Calu3 (cell line): ENCODE measurements at places on chromosomes 12 and 14. TPM values are rescaled to one million over a fixed set of nuclear protein-coding genes. Genes with fewer than 3 reads are reported as not detected.

DNA sequence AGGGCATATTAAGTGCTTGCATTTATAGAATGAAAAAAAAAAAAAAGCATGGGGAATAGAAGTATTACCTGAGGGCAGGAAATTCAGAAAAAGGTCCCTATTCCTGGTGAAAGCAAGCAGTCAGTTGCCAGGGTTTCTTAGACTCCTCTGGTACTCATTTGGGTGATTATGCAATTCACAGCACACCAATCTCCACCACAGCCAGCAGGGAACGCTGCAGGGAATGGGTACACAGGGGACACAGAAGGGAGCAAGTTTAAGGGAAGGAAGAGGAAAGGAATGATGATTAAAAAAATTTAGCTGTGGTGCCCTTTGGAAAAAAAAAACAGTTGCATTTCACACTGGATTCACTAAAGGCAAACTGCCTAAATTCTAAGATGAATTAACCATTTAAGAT is 14.2 kb downstream of the BLTP3B start:
- no peaks in the 10 kb centered on the region for H3K36me3 ChIP-seq
- no peaks in the 10 kb centered on the region for H3K27me3 ChIP-seq
- no peak overlapping the region for H3K4me3 ChIP-seq
- H3K4me1 ChIP-seq = peaks cover 12% of the 10 kb centered on the region
- H3K27ac ChIP-seq = no peak overlapping the region

Gene SOX5
- not detected in 2 replicates for total RNA-seq

DNA sequence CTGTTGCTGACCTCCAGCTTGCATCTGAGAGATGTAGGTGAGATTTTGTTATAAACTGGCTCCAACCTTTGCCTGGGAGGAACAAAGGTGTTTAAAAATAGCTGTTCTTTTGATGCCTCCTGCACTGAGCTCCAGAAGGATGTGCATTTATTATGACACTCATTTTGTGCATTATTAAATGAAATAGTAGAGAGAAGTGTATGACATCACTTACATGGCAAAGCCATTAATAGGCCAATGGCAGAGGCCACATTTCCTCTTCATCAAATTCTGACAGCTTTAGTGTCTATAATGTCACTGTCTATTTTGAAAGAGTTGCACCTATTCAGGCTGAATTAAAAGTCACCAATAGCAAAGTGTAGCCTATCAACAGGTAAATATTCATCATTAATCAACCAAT is 564.6 kb downstream of the FLRT2 start:
- H3K4me3 ChIP-seq = no peak overlapping the region
- no peak for DNase-seq

DNA sequence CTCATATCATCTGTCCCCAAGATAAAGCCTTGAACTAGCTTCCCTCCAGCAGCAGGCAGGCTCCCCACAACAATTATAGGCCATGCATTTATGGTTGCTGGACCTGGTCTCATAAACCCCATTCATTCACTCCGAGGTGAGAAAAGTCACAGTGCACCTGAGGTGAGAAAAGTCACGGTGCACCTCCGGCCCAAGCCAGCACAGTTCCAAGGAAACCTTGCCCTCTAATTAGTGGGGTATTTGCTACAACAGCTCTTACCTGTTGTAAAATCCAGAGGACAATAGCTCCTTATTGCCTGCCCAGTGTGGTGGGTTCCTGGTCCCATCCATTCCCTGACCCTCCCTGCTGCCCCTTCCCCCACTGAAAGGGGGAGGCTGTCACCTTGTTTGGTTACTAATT is 65.6 kb downstream of the FBXL14 start:
- H3K36me3 ChIP-seq = no peaks in the 10 kb centered on the region
- peaks cover 89% of the 10 kb centered on the region for H3K27me3 ChIP-seq
- no peak for DNase-seq
- no peak overlapping the region for H3K4me3 ChIP-seq

GRCh38 chr14:63248211-63248610 is 44.0 kb downstream of the RHOJ start:
- no peaks in the 10 kb centered on the region for H3K4me1 ChIP-seq
- DNase-seq = no peak
- H3K36me3 ChIP-seq = no peaks in the 10 kb centered on the region
- no peak overlapping the region for H3K27ac ChIP-seq
- no peak overlapping the region for H3K4me3 ChIP-seq

- peaks cover 17% of the 10 kb centered on the region for H3K4me1 ChIP-seq
- no peaks in the 10 kb centered on the region for H3K27me3 ChIP-seq
- H3K27ac ChIP-seq = no peak overlapping the region
Observed at GRCh38 chr14:69318901-69319475, 59.0 kb downstream of the GALNT16 start.

Gene RNU4-1
- 2,759 and 3,670 TPM in 2 replicates for total RNA-seq

Gene ADAM20
- total RNA-seq = 1.3 and 1.8 TPM in 2 replicates

DNA sequence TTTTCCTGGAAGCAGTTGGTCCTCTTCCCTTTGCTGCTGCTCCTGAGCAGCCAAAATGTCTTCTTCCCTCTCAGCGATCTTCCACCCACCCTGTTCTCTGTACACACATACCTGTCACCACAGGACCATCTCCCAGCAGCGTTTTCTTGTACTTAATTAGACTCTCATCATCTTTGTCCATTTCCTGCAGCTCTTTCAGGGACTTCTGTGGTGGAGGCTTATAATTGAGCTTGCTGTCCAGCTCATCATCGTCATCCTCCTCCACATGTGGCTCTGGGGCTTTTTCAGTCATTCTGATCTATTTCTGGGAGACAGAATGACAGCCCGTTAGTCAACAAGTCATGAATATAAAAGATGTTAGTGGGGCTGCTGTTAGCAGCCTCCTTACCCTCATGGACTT is 11.0 kb downstream of the ARHGDIB start:
- H3K27ac ChIP-seq = peak overlapping the region; percentile 71
- H3K4me1 ChIP-seq = peaks cover 62% of the 10 kb centered on the region
- no peak for DNase-seq
- no peak overlapping the region for H3K4me3 ChIP-seq
- no peaks in the 10 kb centered on the region for H3K36me3 ChIP-seq

- no peaks in the 10 kb centered on the region for H3K27me3 ChIP-seq
- H3K36me3 ChIP-seq = no peaks in the 10 kb centered on the region
Observed at GRCh38 chr12:14280921-14281320, 84.6 kb upstream of the ATF7IP start.

DNA sequence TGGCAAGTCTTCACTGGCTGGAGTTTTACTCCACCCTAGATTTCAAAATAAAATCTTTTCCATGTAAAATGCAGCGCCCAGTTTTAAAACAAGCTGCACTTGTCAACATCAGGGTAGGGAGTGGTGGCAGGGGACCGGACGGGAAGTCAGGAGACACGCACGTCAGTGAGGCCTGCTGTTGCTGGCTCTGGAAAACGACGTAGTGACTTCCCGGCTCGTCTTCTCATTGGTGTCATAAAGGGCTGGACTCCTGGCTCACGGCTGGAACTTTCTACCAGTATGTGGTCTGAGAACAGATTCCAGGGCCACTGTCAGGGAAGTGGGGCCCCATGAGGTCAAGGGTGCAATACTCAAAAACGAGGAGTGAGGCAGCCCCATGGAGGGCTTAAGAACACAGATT is 64.2 kb upstream of the FOXN3 start:
- H3K4me3 ChIP-seq = no peak overlapping the region
- H3K27me3 ChIP-seq = no peaks in the 10 kb centered on the region
- no peaks in the 10 kb centered on the region for H3K4me1 ChIP-seq
- no peaks in the 10 kb centered on the region for H3K36me3 ChIP-seq
- no peak for DNase-seq
- H3K27ac ChIP-seq = no peak overlapping the region

- DNase-seq = no peak
- no peak within 1 kb of the TSS for H3K27ac ChIP-seq
- H3K4me1 ChIP-seq = no peaks in the 10 kb centered on the region
- no peaks in the 10 kb centered on the region for H3K36me3 ChIP-seq
Observed at GRCh38 chr12:10098791-10099190, at the start of gene CLEC1A. Gene CLEC1A (minus strand): TSS chr12:10098985. CDS start chr12:10098922, 63 bp downstream.

- no peak overlapping the region for H3K27ac ChIP-seq
- no peaks in the 10 kb centered on the region for H3K27me3 ChIP-seq
- H3K4me3 ChIP-seq = no peak overlapping the region
- no peaks in the 10 kb centered on the region for H3K4me1 ChIP-seq
Observed at GRCh38 chr14:52801014-52801712, 9.8 kb upstream of the GNPNAT1 start.

GRCh38 chr14:104246401-104247335 is 108.3 kb downstream of the KIF26A start:
- DNase-seq = no peak
- no peaks in the 10 kb centered on the region for H3K27me3 ChIP-seq
- no peak overlapping the region for H3K27ac ChIP-seq
- H3K4me3 ChIP-seq = no peak overlapping the region
- no peaks in the 10 kb centered on the region for H3K4me1 ChIP-seq
- H3K36me3 ChIP-seq = no peaks in the 10 kb centered on the region

- no peaks in the 10 kb centered on the region for H3K27me3 ChIP-seq
- peak overlapping the region; percentile 41 for H3K4me3 ChIP-seq
- peak overlapping the region; percentile 91 for H3K27ac ChIP-seq
- H3K36me3 ChIP-seq = peaks cover 15% of the 10 kb centered on the region
- peak; percentile 84 for DNase-seq
Observed at GRCh38 chr14:70665448-70666360, 24.0 kb downstream of the TTC9 start.

Gene FSCB
- total RNA-seq = not detected in 2 replicates

Gene NIN
- 19.1 and 26.6 TPM in 2 replicates for total RNA-seq

- peaks cover 33% of the 10 kb centered on the region for H3K4me1 ChIP-seq
- H3K27ac ChIP-seq = peak overlapping the region; percentile 81
- peak; percentile 89 for DNase-seq
- peak overlapping the region; percentile 94 for H3K4me3 ChIP-seq
- no peaks in the 10 kb centered on the region for H3K27me3 ChIP-seq
Observed at GRCh38 chr12:121811434-121812319, 7.9 kb downstream of the SETD1B start.

- no peak for DNase-seq
- peaks cover 43% of the 10 kb centered on the region for H3K36me3 ChIP-seq
- peak overlapping the region; percentile 99 for H3K27ac ChIP-seq
- peak overlapping the region; percentile 100 for H3K4me3 ChIP-seq
Observed at GRCh38 chr12:123232472-123232806, 502 bp downstream of the MPHOSPH9 start.

DNA sequence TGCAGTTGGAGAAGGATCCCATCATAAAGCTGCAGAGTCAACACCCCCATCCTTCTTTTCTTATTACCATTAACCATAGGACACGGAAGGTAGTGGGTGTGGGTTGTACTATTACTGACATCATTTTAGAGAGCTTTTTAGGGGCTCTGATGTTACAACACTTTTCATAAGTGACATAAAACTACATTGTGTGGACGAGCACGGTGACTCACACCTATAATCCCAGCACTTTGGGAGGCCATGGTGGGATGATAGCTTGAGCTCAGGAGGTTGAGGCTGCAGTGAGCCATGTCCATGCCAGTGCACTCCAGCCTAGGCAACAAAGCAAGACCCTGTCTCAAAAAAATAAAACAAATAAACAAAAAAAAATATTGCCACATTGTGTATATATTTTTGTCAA is 167.1 kb downstream of the DUSP6 start:
- H3K36me3 ChIP-seq = peaks cover 2% of the 10 kb centered on the region
- peaks cover 25% of the 10 kb centered on the region for H3K4me1 ChIP-seq
- no peak for DNase-seq

DNA sequence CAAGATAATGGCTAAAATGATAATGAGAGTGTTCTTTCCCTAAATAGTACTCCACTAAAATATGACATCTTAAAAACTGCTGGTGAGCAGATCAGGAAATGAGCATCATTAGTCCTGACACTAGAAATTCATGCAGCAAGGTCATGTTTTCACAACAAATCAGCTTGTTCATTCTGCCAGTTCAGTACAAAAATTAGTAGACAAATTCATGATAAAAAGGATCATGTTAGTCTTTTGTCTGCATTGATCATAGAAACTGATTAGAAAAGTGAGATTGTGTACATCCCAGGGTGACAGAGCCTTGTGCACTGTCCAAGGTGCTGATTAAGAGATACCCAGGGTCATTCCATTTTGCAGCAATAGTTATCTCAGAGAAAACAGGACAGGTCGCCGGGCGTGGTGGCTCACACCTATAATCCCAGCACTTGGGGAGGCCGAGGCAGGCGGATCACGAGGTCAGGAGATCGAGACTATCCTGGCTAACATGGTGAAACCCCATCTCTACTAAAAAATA is 163.6 kb downstream of the RIMBP2 start:
- no peaks in the 10 kb centered on the region for H3K36me3 ChIP-seq
- no peaks in the 10 kb centered on the region for H3K4me1 ChIP-seq
- no peak overlapping the region for H3K4me3 ChIP-seq
- no peak for DNase-seq

DNA sequence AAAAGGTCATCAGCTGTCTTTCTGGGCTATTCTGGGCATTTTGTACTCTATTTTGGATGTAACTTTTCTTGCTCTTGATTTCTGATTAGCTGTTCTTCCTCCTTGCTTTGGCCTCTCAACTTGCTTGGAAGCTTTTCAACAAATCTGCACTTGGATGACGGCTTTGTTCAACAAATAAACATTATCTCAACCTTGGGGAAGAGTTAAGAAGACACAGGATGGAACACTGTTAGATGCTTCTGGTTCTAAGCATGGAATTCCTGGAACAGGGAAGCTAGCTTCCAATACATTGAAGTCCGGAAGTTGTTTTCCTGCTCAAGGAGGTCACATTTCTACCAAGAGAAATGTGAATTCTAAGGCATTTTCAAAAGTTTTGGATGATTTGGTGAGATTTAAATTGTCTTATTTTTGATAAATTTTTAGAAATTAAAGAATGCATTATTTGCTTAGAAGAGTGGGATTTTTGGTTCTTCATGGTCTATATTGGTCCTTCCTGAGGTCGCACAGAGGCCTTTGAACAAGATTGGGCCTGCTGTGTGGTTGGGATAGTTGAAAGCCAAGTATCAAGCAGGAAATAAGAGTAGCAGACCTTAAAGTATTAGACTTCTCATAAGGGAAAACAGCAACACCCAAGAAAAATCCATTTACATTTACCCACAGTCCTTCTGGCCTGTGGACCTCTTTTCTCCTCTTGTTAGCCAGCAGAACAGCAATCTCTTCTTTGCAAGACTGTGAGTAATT is 59.2 kb downstream of the PPFIBP1 start:
- no peak overlapping the region for H3K27ac ChIP-seq
- H3K4me3 ChIP-seq = no peak overlapping the region
- no peaks in the 10 kb centered on the region for H3K27me3 ChIP-seq
- no peaks in the 10 kb centered on the region for H3K36me3 ChIP-seq
